ENCODE measurements at places on chromosomes 11 and 22.
A peak's percentile ranks its signal among the peaks of the same experiment; 100 is the strongest.

GRCh38 chr11:61682093-61682732, 2.0 kb downstream of the DAGLA start:
- DNase-seq: no peak

- no peak for DNase-seq
Observed at GRCh38 chr11:115764176-115764575, 260.0 kb upstream of the CADM1 start.

GRCh38 chr11:134024420-134025081, 44.3 kb upstream of the JAM3 start:
- DNase-seq: no peak

GRCh38 chr22:17943533-17944249, 80.7 kb downstream of the MICAL3 start:
- no peak for DNase-seq

GRCh38 chr11:128482512-128483191, 104.7 kb downstream of the ETS1 start:
- no peak for DNase-seq

GRCh38 chr11:110855191-110855590, 143.0 kb upstream of the ARHGAP20 start:
- DNase-seq: no peak

GRCh38 chr11:64787526-64788320, 9.4 kb upstream of the SF1 start:
- peak; percentile 40 for DNase-seq

DNA sequence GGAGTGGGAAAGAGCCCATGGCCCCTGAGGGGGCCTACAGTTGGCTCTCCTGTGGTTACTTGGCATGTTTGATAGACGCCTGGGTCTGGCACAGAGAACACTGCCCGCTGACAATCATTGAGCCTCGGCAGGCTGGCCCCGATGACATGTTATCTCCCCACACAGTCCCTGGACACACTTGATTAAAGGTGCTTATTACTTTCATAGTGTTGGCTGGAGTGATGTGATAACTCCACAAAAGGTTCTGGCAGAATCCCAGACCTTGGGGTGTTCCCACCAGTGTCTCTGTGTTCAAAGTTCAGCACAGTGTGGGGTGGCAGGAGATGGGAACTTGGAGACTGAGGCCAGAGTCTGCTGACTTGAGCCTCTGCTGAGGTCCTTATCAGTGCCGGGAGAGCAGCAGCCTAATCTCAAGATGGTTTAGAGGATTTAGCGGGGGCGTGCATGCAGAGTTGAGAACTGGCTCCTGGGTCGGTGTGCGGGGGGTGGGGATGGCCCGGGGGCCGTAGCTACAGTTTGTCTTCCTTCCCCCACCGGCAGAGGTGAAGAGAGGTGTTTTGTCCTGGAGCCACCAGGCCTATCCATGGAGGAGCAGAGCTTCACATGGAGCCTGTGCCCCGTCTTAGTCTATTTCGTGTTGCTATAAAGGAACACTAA, 22.5 kb downstream of the PARVB start:
- no peak for DNase-seq

DNA sequence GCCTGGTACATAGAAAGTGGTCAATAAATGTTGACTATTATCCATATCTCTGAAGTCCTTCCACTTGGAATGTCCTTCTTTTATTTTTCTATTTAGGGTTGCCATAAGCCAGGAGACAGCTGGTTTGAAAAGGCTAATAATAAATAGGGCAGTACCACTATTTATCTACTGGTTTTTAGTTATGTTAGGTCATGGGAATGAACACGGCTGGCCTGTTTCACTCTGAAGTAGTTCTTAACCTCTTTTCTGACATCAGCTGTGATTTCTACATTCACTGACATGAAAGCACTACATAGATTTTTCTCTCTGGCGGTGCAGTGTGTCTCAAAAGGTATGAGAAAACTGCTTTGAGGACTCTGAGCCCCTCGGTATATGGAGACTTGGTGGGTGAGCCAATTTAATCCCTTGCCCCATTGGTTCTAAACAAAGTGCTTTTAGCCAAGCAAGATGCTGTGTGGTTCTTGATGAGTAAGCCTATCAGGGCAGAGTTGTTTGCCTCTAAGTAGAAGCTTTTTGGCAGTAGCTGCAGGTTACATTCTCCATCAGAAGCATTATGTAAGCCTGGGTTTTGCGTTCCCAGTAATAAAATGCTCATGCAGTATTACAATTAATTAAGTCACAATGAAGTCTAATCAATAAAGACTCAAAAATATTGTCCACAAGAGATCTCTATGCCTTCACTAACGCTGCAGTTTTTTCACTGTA, 48.7 kb upstream of the APOA1 start:
- DNase-seq: no peak

Data from activated effector memory CD4-positive, alpha-beta T cell treated with Interleukin-2 at 50 U/mL for 16 hours (primary cell).